Small intestine (tissue), 16 donors: ENCODE measurements at places on chromosomes 5 and 9.

DNA sequence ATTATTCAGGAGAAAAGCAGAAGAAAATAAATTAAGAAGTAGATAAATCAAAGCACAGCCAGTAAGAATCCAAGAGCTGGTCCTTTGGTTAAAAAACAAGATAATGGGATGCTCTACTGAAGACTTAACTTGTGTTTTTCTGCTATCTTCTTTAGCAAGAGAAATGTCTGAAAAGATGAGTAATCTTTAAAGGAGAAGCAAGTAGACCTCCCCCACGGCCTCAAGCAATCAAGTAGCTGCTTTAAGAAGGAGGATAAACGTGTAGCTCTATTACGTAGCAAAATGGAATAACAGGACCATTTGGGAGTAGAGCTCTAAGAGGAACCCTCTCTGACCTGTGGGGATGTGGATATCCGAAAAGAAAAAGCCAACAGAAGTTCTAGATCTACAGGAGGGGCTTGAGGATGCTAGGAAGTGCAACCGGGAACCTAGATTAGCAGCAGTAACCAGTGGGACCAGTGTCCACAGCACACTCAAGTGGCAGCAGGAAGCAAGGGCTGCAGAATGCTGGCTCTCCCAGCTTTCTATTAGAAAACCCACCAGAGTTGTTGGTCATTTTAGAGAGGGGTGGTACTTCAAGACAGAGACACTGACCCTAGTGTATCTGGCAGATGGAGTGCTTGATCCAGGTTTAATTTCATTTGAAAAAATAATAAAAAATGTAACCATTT, 185.4 kb downstream of the GABBR2 start:
- peak; percentile 30 for DNase-seq

- DNase-seq = no peak
These were observed 46.6 kb downstream of the PTPN3 start for GRCh38 chr9:109451311-109452025.

- peak; percentile 34 for DNase-seq
These were observed 22.8 kb downstream of the FPGS start for GRCh38 chr9:127825319-127826051.

DNA sequence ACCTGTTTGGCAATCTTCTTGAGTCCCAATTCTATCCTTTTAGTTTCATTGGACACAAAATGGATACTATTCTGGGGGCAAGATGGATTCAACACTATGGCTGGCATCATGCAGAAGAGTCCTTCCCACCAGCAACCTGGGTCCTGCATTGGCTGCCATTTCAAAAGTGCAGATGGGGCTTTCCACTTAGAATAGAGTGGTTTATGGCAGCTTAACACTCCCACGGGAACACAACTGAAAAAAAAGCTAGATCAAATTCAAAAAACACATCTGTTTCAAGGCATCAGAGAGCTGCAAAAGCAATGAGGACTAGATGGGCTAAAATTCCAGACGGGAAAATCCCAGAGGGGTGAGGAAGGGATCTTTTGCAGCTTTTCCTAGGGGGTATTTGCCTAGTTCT, 11.2 kb upstream of the HMHB1 start:
- no peak for DNase-seq

DNA sequence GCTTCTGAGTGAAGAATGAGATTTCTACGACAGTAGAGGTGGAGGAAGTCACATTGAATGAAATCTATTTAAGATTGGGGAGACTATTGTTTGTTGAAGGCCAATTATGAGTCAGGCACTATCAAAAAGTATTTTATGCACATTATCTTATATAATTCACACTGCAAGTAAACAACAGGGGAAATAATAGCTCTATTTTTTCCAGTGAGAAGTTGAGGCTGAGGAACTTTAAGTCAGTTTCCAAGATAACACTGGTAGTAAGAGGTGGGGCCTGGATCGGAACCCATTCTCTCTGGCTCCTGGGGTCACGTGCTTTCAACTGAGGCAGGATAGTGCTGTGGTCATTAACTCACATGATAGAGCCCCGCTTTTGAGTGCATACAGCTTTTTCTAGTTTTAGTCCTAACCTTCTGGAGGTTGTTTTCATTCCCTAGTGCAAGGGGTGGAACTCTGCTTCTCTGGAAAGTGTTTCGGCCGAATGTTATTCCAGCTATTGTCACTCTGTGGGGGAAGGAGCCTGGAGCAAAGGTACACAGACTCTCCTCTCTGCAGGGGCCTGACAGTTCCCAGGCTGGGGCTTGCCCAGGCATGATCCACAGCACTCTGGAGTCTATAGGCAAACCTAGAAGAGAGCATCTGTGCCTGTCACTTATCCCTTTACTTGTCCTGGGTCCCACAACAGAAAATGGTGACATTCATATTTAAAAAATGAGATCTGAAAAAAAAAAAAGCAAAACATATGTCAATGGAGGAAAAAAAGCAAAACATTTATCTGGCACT, 352.4 kb upstream of the ACTBL2 start:
- no peak for DNase-seq

- DNase-seq = no peak
These were observed 82.9 kb downstream of the TMEM252 start for GRCh38 chr9:68457803-68458202.

GRCh38 chr5:108818613-108819272, 71.0 kb downstream of the FER start:
- DNase-seq = peak; percentile 19

DNA sequence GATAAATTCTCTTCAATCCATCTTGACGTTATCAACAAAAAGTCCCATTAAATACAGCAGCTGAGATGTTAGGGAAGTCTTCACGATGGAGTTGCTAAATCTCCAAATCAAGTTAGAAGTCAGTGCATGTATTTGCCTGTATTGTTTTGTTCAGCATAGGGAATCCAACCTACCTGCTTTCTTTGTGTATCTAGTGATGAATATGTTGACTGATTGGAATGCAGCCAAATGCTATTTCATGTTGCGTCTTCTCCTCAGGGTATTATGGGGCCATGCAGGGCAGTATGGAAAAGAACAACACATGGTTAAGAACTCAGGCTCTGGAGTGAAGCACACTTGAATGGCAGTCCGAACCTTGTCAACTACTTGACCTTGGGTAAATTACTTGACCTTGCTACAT, 529.5 kb upstream of the ZNF462 start:
- no peak for DNase-seq

DNA sequence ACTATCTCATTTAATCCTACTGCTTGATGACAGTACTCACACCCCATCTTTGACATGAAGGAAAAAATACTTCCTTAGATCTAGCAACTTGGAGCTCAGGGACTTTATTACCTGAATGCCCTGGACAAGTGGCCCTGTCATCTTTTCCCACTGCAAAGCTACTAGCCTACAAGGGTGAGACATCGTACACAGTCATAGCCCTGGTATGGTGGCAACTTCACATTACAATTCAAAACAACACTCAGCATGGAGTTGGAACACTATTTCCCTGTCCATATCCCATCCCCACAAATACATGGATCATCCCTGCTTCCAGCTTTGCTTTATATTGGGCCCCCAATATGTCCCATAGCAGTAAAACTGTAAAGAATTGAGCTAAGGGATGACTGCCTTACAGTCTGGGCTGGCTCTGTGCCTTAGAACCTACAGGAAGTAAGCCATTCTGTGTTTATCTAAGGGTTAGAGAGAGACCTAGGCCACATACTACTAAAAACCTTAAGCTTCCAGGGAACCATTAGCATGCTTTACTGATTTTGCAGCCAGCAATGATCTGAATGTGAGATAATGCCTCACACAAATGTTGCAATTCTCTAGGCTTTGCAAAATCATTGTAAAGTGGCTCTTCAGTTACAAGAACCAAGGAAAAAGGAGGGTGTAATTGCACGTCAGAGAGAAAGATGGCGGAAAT, 55.9 kb downstream of the OTULIN start:
- DNase-seq = no peak

- no peak for DNase-seq
These were observed 13.1 kb upstream of the CEMIP2 start for GRCh38 chr9:71781391-71781790.

- DNase-seq = no peak
These were observed 35.6 kb downstream of the FCHO2 start for GRCh38 chr5:72991394-72991793.

DNA sequence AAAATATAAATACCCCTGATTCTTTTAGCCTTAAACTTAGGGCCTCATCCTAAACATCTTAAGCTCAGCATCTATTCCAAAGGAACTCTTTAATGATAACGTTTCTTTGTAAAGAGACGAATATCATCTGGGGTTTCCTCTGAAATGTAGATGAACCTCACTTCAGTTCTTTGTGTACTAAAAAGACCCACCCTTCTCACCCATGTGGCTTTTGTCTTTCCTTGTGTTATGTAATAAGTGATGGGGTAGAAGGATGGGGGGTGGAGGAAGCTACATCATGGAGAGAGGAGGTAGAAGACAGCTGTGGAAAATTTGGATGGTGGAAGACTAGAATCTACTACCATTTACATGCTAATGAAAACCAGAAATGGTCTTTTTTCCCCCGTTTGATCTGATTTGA, 111.0 kb downstream of the NDUFS4 start:
- no peak for DNase-seq

DNA sequence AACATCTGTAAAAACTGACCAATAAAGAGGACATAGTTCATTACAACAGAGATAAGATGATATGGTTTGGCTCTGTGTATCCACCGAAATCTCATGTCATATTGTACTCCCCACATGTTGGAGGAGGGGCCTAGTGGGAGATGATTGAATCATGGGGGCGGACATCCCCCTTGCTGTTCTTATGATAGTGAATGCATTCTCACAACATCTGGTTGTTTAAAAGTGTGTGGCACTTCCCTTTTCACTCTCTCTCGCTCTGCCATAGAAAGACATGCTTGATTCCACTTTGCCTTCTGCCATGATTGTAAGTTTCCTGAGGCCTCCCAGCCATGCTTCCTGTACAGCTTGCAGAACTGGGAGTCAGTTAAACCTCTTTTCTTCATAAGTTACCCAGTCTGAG, 292.8 kb downstream of the SLF1 start:
- DNase-seq = no peak
